CD4-positive, alpha-beta T cell treated with Interleukin-2 at 100 ng/mL for 4 hours (primary cell): ENCODE measurements at places on chromosomes 6 and 20.

DNA sequence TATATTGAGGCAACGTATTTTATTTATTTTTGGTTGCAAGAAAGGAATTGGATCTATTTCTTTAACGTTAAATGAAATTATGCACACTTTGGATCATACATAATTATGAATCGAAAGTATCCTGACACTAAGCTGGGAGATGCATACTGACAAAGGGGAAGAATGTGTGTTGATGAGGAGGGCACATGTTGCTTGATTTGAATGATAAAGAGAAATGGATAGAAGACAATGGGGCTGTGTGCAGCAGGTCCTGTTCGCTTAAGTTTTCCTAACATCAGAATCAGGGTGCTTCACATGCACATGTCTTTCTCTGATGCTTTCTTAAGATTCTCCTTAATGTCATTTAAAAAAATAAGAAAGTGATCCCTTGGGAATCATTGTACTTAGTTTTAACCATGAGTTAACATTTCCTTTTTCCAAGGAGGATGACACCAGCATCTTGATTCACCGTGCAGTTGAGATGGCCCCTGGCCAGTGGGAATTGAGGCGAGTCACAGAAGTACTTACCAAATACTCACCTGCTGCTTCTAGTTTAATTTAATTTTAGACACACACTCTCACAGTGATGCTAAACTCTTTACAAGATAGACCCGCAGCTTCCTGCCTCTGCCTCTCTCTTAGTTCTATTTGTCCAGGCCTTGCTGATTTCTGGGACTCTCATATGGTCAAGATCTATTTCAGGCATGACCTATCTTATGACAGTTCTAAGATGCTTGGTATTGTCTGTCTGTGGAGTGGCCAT is 116.5 kb downstream of the CLIC5 start:
- DNase-seq = no peak

GRCh38 chr6:85429346-85429745 is 20.5 kb upstream of the NT5E start:
- DNase-seq = no peak

DNA sequence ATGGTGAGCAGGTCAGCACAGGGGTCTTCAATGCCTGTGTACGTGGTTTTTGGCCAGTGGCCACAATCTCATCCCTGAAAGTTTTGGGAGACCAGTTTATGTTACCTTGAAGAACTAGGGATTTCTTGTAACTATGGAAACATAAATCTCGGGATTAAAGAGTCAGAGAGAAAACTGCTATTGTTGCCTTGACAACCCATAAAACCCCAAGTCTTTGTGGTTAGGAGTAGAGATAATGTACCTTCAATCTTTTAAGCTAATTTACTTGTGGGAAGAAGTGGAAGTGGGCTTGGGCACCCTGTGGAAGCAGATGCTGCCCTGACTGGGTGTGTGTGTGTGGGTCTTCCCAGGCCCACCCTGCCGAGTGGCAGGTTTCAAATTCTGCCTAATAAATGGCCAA is 46.1 kb upstream of the ZNF831 start:
- DNase-seq = peak; percentile 15

- no peak for DNase-seq
These were observed 47.8 kb downstream of the GMPR start for GRCh38 chr6:16286151-16286522.

DNA sequence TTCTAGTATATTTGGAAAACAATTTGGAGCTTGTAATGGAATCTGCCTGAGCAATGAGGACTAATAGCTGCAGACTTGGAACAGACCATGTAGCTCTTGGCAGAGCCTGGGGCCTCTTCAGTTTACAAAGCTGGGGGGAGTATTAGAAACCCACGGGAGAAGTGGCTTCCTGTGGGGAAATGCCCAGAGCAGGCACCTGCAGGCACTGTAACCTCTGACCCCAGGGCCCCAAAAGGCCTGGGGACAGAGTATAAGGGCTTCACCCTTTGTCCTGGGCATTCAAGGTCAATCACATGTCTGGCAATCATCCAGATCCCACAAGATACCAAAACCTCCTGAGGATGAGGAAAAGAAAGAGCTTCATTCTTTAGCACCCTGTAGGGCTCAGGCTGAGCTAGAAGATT is 19.4 kb downstream of the PKIG start:
- DNase-seq = no peak

DNA sequence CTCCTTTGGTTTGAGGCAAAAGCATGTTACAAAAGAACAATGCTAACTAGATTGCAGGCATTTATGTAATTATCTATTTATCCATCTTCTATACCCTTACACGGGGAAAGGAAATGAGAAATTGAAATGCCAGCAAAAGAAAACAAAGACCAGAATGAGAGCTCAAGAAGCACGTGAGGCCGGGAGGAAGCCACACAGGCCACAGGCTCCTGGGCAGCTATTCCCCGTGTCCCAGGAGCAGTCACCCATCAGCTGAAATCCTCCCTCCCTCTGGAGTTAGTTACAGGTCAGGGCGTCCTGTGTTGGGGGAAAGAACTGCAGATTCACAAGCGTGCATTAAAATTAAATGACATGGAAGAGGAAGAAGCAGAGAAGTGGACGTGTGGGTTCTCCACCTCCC is 64.7 kb upstream of the RPS6KA2 start:
- DNase-seq = no peak

GRCh38 chr20:59385480-59385879 is 85.1 kb downstream of the EDN3 start:
- DNase-seq = no peak
